ENCODE measurements at places on chromosomes 1 and 21. TPM values are rescaled to one million over a fixed set of nuclear protein-coding genes. Genes with fewer than 3 reads are reported as not detected.
A peak's percentile ranks its signal among the peaks of the same experiment; 100 is the strongest.

SPRR5 gene
- total RNA-seq: not detected

LAX1 gene
- total RNA-seq: 3.5 TPM

DPYD gene
- total RNA-seq: 12.9 TPM

CLCA4 gene
- 1,664 TPM for total RNA-seq

INKA2 gene
- total RNA-seq: 3.2 TPM

RAB42 gene
- 3.0 TPM for total RNA-seq

B3GALNT2 gene
- 18.7 TPM for total RNA-seq

A3GALT2 gene
- total RNA-seq: not detected

KLF17 gene
- total RNA-seq: 0.11 TPM

ARTN gene
- total RNA-seq: 11.1 TPM

NBPF6 gene
- total RNA-seq: 0.89 TPM

FMO1 gene
- not detected for total RNA-seq

SLC35F3 gene
- 0.12 TPM for total RNA-seq

DNA sequence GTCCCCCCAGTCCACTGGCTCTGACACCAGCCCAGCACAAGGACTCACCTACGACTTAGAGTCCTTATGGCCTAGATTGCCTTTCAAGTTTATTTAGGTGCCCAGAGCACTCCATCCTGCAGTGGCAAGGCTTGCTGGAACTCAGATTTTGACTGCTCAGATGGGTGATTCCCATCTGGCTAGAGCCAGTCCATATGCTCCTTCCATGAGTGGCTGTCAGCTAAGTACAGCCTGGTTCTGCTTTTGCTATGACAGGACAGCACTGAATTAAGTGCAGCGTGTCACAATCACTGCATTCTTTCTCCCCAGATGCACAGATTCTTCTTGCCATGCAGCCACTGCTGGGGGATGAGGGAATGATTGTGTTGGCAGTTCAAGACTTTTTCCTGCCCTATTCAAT is 43.8 kb downstream of the GPR52 start:
- no peak for DNase-seq

GRCh38 chr1:17196496-17197185 is 8.3 kb upstream of the PADI1 start:
- no peak for DNase-seq

DNA sequence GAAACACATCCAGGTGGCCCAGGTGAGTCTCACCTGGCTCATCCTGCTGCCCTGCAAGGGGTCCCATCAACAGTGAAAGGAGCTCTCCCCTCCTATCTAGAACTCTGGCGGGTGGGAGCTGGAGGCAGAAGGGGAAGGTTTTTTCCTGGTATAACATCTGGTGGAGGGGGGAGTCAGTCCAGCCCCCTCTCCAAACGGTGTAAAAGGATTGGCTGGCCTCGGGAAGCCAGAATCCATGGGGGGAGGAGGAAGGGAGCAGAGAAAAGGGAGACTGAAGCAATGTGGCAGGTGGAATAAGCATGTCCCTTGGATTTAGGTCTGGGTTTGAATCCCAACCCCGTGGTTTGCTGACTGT is 1.2 kb upstream of the CAMK2N1 start:
- DNase-seq: no peak

DNA sequence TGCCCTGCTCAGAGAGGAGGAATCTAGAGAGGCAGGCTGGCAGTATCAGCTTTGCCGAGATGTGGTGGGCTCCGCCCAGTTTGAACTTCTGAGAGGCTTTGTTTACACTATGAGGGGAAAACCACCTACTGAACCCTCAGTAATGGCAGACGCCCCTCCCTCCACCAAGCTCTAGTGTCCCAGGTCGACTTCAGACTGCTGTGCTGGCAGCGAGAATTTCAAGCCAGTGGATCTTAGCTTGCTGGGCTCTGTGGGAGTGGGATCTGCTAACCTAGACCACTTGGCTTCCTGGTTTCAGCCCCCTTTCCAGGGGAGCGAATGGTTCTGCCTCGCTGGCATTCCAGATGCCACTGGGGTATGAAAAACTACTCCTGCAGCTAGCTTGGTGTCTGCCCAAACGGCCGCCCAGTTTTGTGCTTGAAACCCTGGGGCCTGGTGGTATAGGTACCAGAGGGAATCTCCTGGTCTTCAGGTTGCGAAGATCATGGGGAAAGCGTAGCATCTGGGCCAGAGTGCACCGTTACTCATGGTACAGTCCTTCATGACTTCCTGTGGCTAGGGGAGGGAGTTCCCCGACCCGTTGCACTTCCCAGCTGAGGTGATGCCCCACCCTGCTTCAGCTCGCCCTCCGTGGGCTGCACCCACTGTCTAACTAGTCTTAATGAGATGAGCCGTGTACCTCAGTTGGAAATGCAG is 43.6 kb downstream of the C21orf91 start:
- peak; percentile 25 for DNase-seq

DNA sequence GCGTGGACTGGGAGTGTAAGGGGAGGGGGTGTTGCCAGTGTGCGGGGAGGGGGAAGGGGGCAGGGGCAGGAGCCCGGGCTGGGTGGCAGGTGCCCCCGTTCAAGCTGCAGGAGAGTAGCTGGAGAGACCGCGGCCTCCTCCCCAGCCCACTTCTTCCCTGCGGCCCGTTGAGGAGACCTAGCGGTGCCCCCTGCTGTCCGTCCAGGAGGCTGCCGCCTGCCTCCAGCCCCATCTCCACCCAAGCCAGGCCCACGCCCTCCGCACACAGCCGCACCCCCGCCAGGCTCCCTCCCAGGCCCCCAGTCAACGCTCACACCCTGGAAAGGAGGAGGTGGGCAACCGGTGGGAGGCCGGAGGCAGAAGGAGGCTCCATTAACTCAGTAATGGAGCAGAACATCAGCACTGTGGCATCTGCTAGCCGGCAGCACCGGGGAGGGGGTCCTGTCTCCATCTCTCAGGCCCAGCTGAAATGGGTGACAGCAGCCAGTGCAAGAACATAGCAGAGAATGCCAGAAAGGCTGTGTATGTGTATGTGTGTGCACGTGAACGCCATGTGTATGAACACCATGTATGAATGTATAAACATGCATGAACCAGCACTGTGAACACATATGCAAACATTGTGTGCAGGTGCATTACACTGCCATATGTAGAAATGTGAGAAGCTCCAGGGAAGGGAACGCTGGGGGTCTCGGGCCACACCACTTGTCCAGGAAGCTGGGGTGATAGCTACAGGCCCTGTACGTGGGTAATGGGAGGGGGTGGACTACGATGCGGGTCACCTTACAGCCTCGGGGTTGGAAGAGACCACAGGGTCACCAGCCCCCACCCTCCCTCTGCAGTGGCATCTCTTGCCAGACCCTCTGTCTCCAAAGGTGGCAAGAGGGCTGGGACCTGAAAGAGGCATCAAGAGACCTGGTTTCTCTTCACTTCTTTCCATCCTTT is 84.6 kb downstream of the SYT2 start:
- DNase-seq: peak; percentile 81

- no peak for DNase-seq
Observed at GRCh38 chr1:58789322-58789856, 5.5 kb upstream of the JUN start.

DNA sequence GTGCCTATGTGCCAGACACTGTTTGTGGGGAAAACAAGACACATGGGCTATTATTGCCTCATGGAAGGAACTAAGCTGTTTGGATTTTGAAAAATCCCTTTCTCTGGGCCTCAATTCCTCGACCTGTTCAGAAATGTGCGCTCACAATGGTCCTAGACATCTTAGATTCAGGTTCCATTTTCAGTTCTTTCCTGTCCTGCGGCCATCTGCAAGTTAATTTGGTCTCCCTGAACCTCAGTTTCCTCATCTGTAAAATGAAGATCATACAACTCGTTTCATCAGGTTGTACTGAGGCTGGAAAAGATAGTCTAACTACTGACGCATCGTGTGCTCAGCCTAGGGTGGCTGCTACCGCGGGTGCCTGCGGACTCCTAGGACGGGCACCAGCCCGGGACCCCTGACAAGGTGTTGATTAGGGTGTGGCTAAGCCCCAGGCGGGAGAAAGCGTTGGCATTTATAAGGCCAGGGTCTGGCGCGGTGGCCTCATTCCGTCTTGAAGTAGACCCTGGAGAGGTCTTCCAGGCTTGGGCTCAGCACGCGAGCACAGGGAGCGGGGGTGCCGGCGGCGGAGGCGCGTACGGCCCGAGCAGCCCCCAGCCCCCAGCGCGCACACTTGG is 493 bp upstream of the ELOA start:
- peak; percentile 34 for DNase-seq

- DNase-seq: no peak
Observed at GRCh38 chr21:39097335-39097861, 85.9 kb downstream of the PSMG1 start.

GRCh38 chr1:157624471-157624870 is 26.6 kb upstream of the FCRL4 start:
- no peak for DNase-seq

DNA sequence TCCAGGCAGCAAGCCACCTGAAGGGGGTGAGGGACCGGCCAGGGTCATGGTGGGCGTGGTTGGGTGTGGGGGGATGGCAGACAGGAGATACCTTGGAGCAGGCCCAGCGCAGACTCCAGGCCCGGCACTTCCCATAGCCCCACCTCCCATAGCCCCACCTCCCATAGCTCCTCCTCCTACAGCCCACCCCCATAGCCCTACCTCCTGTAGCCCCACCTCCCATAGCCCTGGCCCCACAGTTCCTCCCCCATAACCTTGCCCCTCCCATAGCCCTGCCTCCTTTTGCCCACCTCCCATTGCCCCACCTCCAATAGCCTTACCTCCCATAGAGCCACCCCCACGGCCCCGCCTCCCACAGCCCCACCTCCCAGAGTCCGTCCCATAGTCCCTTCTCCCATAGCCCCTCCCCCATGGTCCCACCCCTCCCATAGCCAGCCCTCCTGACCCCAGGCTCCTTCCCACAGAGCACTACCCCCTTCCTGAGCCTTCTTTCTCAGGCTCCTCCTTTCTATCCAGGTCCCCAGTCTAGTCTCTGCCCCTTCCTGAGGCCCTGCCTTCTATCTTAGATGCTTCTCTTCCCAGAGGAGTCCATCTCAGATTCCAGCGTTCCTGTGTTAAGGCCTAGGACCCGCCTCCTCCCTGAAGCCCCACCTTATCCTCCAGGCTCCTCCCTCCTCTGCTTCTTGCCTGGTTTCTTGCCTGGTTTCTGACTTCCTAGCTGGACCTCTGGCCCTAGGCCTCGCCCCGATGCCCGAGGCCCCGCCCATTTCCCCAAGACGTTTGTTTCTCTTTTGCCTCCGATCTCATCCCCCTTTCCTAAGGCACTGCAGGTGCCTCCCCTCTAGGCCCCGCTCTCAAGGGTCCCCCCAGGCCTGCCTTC is 46.8 kb downstream of the PTPRU start:
- DNase-seq: peak; percentile 36

DNA sequence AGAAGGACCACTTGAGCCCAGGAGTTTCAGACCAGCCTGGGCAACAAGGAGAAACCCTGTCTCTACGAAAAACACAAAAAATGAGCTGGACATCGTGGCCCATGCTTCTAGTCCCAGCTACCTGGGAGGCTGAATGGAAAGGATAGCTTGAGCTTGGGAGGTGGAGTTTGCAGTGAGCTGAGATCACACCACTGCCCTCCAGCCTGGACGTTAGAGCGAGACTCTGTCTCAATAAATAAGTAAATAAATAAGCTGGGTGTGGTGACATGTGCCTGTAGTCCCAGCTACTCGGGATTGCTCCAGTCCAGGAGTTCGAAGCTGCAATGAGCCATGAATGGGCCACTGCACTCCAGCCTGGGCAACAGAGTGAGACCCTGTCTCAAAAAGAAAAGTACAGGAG is 3.6 kb downstream of the AKR1A1 start:
- no peak for DNase-seq

- no peak for DNase-seq
Observed at GRCh38 chr21:45577801-45578175, 35.5 kb upstream of the SLC19A1 start.

DNA sequence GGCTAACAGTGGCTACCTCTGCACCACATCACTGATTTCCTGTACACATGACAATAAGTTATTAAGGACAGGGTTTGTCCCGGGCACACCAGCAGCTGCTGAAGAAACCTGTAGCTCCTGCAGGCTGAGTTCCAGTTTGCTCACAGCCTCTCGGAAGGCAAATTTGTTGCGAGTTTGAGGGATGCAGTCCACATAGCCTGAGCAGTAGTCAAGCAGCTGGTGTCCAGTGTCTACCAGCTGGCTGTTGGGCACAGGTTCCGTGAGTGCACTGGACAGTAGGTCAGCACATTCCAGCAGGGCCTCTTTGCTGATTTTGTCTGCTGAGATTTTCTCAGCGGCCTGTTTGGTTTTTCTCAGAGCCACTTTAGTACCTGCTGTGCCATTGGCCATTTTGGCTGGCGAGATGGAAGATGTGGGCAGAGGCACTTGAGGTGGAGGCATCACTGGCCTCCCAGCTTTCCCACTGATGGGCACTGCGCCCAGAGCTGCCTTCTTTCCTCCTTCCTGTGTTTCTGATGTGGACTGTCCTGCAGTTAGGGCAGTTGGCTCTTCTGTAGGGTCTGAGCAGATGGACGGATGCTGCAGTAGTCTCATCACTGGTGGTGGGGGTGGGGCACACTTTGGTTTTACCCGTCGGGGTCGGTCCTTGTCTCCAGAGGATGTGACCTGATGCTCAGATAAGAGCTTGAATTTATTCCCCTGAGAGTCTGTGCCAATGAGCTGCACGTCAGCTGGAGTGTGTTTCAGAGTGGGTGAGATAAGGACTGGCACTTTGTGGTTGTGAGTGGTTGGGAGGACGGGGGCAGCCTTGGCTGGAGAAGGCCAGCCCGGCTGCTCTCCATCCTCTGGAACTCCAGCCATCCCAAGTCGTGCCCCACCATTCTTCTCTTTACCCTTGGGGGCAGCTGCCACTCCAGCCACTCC is 26.1 kb downstream of the TOR3A start:
- DNase-seq: no peak

DNA sequence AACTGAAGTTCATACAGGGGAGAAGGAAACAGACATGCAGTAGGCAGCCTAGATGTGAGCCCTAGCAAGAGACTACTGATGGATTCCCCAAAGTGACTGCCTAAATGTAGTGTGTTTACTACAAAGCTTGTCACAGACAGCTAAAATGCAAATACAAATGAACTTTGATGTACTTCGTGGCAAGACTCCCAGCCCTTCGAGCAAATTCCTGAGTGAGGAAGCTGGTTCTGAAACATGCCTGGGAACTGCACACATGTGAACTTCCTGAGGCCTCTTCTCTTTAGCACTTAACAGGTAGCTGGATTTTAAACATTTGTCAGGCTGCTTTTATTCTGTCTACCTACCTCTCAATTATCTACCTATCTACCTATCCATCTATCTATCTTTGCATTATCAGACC is 6.7 kb upstream of the IRF2BP2 start:
- DNase-seq: no peak

DNA sequence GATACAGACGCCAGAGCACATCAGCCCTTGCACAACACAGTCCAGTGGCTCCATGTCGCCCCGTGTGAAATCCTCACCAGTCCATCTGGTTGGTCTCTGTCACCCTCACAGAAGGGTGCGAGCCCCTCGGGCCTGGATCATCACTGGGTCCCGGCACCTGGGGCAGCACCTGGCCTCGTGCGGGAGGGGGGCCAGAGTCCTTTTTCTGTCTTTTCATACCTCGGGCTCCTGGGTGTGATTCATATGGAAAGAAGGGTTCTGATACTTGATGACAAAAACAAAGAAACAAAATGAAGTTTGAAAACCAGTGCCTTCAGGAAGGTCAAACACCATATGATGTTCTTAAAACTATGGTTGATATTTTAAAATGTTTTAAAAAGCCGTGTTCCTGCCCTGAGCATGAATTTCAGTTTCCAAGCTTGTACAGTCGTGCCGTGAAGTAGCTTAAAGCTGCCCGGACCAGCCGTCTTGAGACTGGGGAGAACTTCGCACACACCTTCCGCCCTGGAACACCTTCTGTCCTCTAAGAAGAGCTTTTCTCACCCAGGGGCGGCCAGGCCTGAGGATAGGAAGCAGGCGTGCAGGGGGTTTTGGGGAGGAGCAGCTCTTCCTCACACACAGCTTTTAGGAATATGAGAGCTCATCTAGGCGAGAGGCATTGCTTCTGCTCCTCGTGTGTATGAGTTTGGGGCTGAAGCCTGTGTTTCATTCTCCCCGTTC is 35.2 kb downstream of the SLC37A1 start:
- no peak for DNase-seq
